ENCODE measurements at places on chromosomes 11 and 22.

GRCh38 chr11:19493446-19494213, 219.0 kb upstream of the NAV2 start:
- no peak for DNase-seq

GRCh38 chr22:28435140-28435768, 244.4 kb downstream of the TTC28 start:
- DNase-seq: no peak

GRCh38 chr22:37401401-37402183, 25.7 kb downstream of the ELFN2 start:
- DNase-seq: no peak

DNA sequence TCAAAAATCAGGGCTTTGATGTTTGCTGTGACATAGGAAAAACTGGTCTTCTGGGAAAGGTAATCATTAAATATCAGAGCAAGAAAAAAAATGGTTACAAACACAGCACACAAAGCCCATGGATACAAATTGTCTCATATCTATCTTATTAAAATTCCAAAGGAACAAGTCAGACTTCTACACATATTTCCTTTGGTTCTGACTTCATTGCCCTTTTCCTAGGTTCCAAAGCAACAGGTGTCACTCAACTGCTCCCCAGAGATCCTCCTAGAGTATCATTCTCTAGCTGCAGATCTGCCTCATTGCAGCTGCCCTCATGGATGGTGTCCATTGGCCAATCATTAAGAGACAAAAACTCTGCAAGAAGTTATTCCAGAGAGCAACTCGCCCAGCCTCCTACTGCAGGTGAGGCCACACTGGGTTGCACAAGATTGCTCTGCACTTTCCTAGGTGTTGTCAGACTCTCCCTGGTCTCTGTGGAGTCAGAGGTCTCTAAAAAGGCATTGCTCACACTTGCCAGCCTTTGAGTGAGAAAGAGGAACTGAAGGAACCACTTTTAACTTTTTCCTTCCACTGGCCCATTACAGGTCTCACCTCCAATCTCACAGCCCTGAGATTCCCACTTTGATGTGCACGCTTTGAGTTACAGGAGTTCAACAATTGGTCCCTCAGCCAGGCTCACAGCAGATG, 5.7 kb downstream of the DRICH1 start:
- DNase-seq: no peak

DNA sequence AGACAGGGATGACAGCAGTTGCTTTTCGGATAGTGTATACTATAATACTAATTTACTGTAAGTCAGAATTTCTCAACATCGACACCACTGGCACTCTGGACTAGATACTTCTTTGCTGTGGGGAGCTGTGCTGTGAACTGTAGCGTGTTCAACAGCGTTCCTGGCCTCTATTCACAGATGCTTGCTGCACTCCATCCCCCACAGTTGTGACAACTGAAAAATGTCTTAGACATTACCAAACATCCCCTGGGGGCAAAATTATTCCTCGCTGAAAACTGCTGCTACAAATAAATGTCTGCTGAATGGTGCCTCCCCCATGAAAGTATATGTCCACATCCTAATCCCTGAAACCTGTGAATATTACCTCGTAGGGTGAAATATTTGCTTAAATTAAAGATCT, 7.5 kb upstream of the SLC15A3 start:
- no peak for DNase-seq

Measured in stimulated activated naive CD8-positive, alpha-beta T cell treated with anti-CD3 and anti-CD28 coated beads, Interleukin-15, Interleukin-2, amounts not matched to agents 100 U/mL and 50 U/mL, for 24 hours (primary cell).